ENCODE measurements at places on chromosomes 16 and 17.

GRCh38 chr16:2081201-2082084 lies 33.7 kb downstream of the TSC2 start:
- DNase-seq = no peak

- no peak for DNase-seq
Observed at GRCh38 chr17:16215002-16215272, 397 bp downstream of the NCOR1 start.

- no peak for DNase-seq
Observed at GRCh38 chr16:68752602-68753001, 15.5 kb downstream of the CDH1 start.

GRCh38 chr17:19370493-19370960 lies 7.8 kb upstream of the MAPK7 start:
- no peak for DNase-seq

- no peak for DNase-seq
Observed at GRCh38 chr17:35774499-35774898, 13.8 kb downstream of the C17orf50 start.

DNA sequence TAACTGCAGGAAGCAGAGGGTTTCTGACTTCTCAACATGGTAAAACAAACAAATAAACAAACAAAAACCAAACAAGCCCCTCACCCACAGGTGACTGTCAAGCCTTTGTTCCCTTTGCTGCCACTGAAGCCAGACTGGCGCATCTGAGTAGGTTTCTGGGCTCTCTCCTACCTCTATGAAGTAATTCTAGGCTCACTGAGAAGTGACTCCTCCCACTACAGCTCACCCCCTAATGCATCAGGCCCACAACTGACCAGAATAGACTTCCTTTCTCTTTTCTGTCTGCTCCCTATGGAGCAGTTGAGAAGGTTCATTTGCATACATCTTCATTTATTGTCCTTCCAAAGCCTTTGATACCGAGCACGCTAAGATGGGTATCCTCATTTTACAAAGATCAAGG lies 77.0 kb upstream of the CCL2 start:
- no peak for DNase-seq

DNA sequence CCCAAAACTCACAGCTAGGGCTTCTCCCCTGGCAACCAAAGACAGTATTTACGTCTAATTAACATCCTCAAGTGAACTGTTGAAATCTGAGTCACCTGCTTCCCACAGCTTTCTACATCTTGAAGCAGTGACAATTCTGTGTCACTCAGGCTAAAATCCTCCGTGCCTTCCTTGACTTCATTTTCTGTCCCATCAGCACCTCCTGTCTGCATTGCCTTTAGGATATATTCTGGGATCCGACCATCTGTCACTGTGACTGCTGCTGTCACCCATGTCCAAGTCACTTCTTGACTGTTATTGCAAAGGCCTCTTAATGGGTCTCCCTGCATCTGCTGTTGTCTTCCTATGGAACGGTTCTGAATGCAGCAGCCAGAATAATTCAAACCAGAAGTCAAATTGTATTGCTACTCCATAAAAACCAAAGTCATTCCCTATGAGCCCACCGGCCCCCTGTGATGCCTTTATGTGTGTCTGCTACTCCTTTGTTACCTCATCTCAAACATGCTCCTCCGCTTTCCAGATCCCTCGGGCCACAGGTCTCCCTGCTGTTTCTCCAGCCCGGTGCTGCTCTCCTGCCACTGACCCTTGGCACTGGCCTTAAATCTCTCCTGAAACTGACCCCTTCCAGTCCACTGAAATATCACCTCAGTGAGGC lies 56.9 kb downstream of the WWP2 start:
- no peak for DNase-seq

- DNase-seq = no peak
Observed at GRCh38 chr16:50269769-50270509, 3.6 kb downstream of the ADCY7 start.

- DNase-seq = no peak
Observed at GRCh38 chr16:165539-166374, at the start of gene HBM. Gene HBM (plus strand): TSS chr16:165978. CDS start chr16:165998, 20 bp downstream.

- DNase-seq = no peak
Observed at GRCh38 chr16:88500255-88500661, 47.2 kb downstream of the ZFPM1 start.

DNA sequence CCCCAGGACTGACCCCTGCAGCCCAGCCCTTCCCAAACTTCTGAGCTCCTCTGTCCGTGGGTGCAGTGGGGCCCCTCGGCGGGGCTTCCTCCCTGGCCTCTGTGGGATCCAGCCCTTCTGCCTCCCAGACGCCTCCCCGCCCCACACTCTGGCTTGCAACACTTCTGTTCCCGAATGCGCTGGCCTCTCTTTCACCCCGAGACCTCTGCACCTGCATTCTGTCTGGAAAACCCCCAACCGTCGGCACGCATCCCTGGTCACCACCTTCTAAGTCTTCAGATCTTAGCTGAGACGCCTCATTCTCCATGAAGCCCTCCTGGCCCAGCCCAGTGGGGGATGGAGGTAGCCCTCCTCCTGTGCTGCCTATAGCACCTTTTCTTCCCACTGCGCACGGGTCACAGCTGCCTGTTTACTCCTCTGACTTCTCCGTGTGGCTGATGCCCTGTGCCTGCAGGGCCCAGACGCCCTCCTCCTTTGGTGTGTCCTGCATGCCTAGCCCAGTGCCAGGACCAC lies 26.4 kb downstream of the TMEM235 start:
- DNase-seq = no peak

- DNase-seq = no peak
Observed at GRCh38 chr17:2012499-2012898, 12.6 kb downstream of the RTN4RL1 start.

DNA sequence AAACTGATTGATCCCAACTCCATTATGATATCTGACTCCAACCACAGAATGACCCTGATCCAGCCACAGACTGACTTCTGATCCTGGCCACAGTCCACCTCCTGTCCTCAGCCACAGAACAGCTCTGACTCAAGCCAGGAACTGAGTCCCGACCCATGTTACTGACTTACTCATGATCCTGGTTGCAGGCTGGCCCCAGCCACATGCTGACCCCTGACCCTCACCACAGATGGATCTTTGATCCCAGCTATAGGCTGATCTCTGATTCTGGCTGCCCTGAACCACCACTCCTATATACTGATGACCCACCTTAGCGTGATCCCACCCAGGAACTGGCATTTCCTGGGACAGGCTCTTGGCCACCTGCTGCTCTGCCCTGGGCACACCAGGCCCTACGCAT lies 32.2 kb upstream of the IL21R start:
- no peak for DNase-seq

DNA sequence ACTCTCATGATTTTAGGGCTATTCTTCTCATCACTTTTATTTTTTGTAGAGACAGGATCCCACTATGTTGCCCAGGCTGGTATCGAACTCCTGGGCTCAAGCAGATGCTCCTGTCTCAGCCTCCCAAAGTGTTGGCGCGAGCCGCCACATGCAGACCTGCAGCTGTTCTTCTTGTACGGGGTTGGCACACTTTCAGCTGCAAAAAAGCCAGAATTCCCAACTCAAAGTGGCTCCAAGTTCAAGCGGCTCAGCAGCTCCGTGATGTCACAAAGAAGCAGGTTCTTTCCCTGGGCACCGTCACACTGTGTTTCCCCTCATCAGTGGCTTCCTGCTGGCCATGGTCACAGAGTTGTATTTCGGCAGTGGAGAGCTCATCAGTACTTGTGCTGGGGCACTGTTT lies 6.7 kb upstream of the SBK1 start:
- DNase-seq = no peak

GRCh38 chr17:62670202-62670821 lies 42.8 kb downstream of the MRC2 start:
- DNase-seq = no peak

GRCh38 chr16:78925083-78925767 lies 675.3 kb downstream of the MAF start:
- no peak for DNase-seq

DNA sequence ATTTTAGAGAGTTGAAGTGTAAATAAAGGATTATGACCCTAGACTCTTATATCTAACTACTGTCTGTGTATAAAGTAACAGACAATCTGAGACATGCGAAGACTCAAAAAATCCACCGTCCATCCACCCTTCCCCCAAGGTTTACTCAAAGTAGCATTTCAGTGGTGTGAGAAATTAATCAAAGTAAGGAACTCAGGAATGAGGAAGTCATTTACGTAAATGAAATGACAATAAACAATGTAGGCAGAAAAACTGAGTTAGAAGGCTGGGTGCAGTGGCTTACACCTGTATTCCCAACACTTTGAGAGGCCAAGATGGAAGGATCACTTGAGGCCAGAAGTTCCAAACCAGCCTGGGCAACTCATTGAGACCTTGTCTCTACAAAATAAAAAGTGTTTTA lies 19.8 kb upstream of the NTN1 start:
- no peak for DNase-seq
